Stimulated activated CD8-positive, alpha-beta memory T cell treated with anti-CD3 and anti-CD28 coated beads, Interleukin-15, amount 100 ng/mL, for 48 hours (primary cell): ENCODE measurements at places on chromosomes 16 and 17.

DNA sequence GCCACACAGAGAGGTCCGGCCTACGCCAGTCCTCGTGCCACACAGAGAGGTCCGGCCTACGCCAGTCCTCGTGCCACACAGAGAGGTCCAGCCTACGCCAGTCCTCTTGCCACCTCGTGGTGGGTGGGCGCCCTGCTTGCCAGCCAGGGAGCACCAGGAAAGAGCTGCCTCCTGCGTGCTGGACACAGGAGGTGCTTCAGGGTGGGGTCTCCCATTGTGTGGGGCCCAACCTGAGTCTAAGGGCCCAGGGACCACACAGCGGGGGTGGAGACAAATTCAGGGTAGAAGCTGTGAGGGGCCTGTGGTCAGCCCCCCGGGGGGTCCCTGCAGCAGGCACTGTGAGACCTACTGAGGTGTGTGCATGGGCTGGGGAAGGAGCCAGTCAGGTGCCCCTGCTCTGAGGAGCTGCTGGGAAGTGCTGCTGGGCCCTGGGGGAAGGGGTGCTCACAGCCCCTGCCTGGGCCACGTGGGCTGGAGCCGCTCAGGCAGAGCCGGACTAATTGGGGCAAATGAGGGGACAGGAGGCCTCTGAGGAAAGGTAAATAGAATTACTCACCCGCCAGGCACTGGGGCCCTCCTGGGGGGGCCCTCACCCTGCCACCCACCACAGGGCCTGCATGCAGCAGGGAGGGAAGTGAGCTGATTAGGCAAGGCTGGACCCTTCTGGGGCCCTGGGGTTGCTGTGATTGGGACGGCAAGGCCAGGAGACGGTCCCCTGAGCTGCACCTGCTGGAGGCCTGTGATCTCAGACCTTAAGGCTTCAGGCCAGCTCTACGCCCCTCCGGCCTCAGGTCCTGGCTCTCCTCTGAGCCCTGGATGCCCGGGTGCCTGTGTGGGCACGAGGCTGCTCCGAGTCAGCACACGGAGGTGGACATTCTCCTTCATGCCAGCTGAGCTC is 11.0 kb downstream of the GCGR start:
- DNase-seq: no peak

- no peak for DNase-seq
These were observed 26.1 kb downstream of the MRPS23 start for GRCh38 chr17:57823469-57824401.

- no peak for DNase-seq
These were observed 28.4 kb downstream of the PPM1D start for GRCh38 chr17:60628252-60628889.

- DNase-seq: no peak
These were observed 3.6 kb downstream of the PRCD start for GRCh38 chr17:76543482-76543825.

DNA sequence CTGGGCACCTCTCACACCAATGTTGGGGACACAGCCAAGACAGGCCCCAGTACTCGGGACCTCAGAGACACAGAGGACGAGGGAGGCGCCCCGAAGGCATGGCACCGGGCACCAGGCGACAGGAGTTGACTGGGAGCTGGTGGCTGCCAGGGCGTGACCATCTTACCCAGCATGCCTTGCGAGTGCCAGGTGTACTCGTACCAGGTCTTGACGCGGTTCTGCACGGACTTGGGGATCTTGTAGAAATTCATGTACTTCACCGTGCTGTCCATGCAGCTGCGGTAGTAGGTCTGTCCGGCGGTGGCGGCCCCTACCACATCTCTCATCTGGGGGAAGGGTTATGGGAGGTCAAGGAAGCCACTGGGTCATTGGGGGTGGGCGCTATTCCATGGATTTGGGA is 67.3 kb downstream of the CNGB1 start:
- DNase-seq: no peak
